ENCODE measurements at places on chromosomes 2 and 18. TPM values are rescaled to one million over a fixed set of nuclear protein-coding genes. Genes with fewer than 3 reads are reported as not detected.

Gene ALLC
- total RNA-seq: not detected

Gene KCNJ13
- not detected for total RNA-seq

Gene ITGA4
- total RNA-seq: 9.7 TPM

Gene GPR39
- total RNA-seq: 0.94 TPM

Gene CAPN13
- total RNA-seq: not detected
